ENCODE measurements at places on chromosomes 4 and X.
A peak's percentile ranks its signal among the peaks of the same experiment; 100 is the strongest.

- no peak for DNase-seq
These were observed 42.3 kb upstream of the SLC7A3 start for GRCh38 chrX:70973221-70973620.

DNA sequence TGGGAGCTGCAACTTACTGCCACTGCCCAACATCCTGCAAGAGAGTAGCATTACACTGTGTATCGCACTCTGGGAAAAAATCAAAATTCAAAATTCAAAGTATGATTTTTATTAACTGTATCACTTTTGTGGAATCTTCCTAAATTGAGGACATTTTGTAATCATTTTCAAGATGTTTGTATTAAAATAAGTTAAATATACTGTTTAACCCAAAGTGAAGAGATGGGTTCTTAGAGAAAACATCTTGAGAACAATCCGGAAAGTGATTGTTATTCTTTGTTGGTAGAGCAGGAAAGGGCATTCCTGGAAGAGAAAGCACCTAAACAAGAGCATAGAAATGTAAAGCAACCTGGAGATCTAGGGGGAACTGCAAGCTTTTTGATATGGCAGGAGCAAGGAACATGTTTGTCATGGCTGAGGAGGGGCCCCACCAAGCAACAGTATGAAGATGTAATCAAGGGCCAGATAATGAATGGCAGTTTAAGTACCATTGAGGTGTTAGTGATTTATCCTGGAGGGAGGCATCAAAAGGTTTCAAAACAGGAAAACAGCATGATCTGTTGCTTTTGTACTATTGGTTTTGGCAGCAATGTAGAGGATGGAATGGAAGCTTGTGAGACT lies 14.1 kb upstream of the SEC24D start:
- DNase-seq = no peak

DNA sequence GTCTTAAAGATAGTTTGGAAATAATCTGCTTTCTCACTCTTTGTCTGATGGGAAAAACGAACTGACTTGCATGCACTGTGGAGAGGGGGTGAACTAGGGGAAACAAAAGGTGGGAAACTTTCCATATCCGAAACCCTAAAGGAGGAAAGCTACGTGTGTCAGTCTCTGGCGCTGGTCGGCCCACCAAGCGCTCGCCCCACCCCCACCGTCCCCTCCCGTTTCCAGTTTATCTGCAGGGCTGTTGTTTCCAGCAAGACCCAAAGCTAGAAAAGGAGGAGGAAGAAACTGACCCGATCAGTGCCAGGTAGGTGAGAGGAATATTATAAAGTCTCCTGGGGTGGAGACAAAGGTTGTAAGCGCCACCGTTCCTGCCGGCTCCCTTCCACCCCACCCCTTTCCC lies 552 bp downstream of the TCEAL9 start:
- no peak for DNase-seq

GRCh38 chr4:40846532-40846931 lies 96.8 kb downstream of the NSUN7 start:
- no peak for DNase-seq

DNA sequence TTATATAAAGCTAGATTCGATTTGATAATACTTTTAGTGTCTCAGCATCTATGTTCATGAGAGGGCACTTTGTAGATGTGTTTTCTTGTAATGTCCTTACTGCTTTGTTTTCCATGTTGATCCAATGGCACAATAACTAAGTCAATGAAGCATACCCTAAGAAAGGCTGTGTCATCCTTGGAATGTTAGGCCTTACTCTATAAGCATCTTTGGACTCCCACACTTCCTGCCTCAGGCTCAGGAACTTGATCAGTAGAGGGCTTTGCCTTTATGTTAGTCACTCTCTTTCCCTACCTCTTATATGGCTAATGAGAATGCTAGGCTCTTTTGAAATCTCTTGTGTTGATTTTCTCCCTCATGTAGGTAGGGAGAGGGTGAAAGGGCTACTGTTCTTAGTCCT lies 33.2 kb upstream of the EDA2R start:
- no peak for DNase-seq

GRCh38 chrX:1554469-1555210 lies 17.7 kb upstream of the P2RY8 start:
- DNase-seq = peak; percentile 66

GRCh38 chr4:98784947-98785706 lies 126.7 kb upstream of the TSPAN5 start:
- no peak for DNase-seq

GRCh38 chr4:167854881-167855280 lies 237.5 kb upstream of the ANXA10 start:
- no peak for DNase-seq

DNA sequence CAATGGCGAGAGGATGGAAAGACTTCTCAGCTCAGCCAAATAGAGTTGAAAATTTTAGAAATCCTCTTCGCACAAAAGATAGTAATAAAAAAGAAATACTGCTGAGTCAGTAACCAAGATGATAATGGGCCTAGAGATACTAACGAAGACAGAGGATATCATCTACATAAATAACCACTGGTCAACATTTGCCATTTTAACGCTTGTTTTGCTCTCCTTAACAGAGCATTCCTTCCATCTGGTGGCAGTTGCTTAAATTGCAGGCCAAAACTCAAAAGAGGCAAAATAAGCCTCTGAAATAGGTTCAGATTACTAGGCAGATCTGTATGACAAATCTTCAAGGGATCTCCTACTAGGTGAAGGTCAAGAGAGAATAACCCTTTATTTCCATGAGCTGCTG lies 51.7 kb upstream of the MCF2 start:
- no peak for DNase-seq

- DNase-seq = no peak
These were observed 17.4 kb upstream of the AFAP1 start for GRCh38 chr4:7956934-7957656.

GRCh38 chrX:57379296-57379695 lies 92.8 kb downstream of the FAAH2 start:
- no peak for DNase-seq

DNA sequence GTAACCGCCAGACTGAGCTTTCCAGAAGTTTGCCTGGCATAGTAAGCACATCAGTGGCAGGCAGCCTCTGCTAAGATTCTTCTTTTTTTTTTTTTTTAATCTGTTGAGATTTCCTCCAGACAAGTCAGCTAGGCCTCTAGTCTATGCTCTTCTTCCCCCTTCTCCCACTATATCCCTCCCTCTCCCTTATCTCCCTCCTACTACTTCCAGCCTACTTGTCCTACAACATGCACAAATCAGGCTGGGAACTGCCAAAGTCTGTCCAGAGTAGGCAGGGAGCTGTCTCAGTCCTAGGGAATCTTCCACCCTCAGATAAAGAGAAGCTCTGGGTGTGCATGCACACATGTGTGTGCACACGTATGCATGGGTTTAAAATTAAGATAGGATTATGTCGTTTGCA lies 49.7 kb upstream of the ARMCX2 start:
- no peak for DNase-seq

DNA sequence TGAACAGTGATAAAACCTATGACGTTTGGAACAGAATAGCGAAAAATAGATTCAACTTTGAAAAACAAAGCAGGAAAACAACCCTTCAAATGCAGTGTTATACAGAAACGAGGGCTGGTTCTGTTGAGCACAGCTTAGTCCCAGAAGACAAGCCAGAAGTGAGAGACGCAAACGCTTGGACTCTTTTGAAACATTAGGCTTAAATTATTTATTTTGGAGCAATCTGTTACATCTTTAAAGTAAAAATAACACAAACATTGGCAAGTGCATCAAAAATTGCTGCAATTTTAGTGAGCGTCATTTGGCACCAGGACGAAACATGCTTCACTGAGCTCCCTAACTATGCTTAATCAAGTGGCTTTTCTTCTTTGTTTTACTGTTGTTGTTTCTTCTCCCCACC lies 63.5 kb downstream of the ENPP6 start:
- no peak for DNase-seq

DNA sequence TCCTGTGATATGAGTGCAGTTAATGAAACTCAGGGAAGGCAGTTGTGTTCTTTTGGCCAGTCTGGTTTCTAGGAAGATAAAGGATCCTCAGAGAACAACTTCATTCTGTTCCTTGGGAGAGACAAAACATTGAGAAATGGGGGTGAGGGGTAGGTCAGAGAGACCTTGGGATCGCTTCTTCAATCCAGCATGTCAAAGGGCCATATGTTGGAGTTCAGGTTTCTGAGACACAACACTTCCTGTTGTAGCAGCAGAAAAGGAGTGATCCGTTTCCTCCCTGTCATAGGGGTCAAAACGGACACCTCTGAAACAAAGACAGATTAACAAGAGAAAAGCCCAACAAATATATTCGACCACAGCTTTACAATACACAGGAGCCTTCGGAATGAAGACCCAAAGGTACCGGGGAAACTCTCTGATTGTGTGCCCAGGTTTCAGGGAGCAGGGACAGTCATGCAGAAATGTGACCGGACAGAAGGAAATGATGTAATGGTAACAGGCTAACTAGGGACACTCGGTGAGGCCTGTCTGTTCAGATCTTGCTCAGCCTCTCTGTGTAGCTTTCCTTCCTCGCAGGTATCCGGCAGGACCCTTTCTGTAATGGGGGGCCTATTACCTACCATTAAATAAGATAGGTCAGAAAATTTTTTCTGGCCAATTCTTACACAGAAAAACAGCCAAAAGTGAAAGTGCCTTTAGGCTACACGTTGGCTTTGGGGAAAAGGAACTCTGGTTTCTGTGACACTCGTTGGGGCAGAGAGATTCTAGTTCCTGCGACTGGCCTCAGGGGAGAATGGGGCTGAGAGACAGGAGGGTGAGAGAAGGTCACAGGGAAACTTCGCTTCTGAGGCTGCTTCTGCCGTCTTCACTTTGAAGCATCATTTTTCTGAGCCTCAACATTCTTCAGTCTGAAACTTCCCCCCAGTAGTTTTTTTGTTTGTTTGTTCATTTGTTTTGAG lies 103.3 kb upstream of the TLR3 start:
- no peak for DNase-seq

DNA sequence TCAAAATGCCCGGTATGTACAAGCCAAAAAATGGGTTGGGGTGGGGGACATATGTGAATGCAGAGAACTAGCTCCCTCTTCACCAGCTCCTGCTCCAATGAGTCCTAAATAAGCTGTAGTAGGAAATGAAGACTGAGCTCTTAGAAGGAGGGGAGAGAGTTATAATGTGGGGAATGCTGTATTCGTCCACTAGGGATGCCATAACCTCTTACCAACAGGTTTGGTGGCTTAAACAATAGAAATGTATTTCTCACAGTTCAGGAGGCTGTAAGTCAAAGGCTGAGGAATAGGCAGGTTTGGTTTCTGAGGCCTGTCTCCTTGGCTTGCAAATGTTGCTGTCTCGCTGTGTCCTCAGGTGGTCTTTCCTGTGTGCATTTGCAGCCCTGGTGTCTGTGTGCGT lies 4.4 kb upstream of the INPP4B start:
- DNase-seq = no peak

GRCh38 chr4:67261971-67262370 lies 283.3 kb downstream of the CENPC start:
- no peak for DNase-seq

DNA sequence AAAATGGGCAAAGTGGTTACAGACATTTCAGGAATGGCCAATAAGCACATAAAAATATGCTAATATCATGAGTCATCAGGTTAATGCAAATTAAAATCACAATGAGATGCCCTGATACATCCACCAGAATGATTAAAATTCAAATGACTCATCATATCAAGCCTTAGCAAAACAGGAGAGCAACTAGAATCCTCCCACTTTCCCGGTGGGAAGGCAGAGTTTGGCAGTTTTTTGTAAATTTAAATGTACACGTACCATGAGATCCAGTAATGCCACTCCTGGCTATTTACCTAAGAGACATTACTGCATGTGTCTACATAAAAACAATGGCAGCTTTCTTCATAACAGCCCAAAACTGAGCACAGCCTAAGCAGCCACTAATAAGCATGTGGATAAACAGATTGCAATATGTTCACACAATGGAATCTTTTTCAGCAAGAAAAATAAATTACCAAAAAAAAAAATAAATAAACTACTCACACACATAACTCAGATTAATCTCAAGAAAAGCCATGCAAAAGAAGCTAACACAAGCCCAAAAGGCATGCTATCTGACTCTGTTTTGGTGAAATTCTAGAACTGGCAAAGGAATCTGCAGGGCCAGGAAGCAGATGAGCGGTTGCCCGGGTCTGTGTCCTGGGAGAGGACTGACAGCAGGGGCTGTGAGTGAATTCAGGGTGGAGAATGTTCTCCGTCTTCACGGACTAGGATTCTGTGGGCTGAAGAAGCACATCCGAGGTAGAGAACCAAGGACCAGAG lies 48.8 kb downstream of the AFAP1 start:
- DNase-seq = no peak

DNA sequence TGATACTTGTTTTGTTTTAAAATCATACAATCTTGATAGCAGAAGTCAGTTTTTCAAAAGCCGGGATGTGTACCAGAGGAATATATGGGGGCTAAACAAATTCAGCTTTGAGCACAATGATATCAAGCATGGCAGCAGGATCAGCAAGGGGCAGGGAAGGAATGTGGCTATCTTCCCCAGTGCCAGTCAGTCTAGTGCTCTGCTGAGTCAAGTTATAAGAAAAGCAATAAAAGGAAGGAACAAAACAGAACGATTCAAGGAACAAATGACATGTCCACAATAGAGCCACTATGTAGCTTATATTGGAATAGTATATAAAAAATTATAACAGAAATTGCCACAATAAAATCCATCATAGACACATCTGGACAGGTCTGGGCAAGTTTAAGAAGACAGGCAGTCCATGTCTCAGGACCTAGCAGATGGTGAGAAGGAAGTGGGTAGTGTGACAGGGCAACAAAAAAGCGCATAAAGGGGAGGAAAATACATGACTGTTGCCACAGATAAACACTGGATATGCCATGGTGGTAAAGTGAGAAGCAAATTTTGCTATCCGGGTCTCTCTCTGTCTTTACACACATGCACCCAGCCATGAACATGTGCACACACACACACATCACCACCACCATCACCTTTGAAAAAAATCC lies 518.2 kb upstream of the HTR2C start:
- no peak for DNase-seq

DNA sequence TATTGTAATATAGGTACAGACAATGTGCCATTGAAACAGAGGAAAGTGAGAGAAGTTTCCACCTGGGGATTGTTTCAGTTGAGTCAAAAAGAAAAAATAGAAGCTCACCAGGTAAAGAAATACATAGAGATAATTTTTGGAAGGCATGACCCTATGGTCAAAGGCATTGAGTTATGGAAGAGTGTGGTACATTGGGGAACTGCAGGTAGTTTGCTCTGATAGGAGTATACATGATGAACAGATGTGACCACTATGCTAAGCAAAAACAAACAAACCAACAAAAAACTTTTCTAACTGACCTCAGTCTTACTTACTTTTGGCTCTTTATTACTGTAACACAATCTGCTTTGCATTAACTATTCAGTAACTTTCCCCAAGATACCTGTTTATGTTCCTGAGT lies 85.9 kb downstream of the UGT8 start:
- no peak for DNase-seq

- no peak for DNase-seq
These were observed 88.6 kb downstream of the PALLD start for GRCh38 chr4:168585168-168586091.
